Activated CD4-positive, alpha-beta T cell treated with anti-CD3 and anti-CD28 coated beads, Interleukin-2, amount 10 ng/mL, durations not matched to agents 7 days and 5 days (primary cell): ENCODE measurements at places on chromosomes 5 and 9.

- no peaks in the 10 kb centered on the region for H3K4me1 ChIP-seq
- DNase-seq, result no peak
- no peak overlapping the region for H3K4me3 ChIP-seq
- H3K27me3 ChIP-seq, result no peaks in the 10 kb centered on the region
These were observed 173.2 kb downstream of the SH3GL2 start for GRCh38 chr9:17752021-17752420.

DNA sequence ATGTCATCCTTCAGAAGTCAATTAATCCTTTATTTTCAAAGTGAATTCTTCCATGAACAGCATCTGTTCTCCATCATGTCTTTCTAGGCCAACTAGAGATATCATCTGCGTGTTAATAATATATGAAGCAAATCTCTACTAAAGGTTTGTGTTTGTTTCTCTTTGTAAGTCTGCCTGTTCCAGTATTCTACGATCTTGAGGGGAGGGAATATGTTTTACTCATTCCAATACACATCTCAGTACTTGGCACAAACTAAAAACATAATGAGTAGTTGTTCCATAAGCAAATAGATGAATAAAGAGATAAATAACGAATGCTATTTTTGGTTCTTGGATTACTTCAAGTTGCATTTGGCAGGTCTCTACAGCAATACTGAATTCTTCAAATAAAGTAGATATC is 470.7 kb upstream of the GRIN3A start:
- no peaks in the 10 kb centered on the region for H3K27me3 ChIP-seq
- no peaks in the 10 kb centered on the region for H3K36me3 ChIP-seq
- no peak overlapping the region for H3K27ac ChIP-seq

- no peak overlapping the region for H3K4me3 ChIP-seq
- H3K36me3 ChIP-seq, result peaks cover 7% of the 10 kb centered on the region
These were observed 4.0 kb downstream of the PCDHGC3 start for GRCh38 chr5:141479776-141480175.

GRCh38 chr5:12896086-12896485 is 991.8 kb upstream of the CTNND2 start:
- H3K36me3 ChIP-seq, result no peaks in the 10 kb centered on the region
- H3K4me1 ChIP-seq, result no peaks in the 10 kb centered on the region
- no peaks in the 10 kb centered on the region for H3K27me3 ChIP-seq
- no peak for DNase-seq

DNA sequence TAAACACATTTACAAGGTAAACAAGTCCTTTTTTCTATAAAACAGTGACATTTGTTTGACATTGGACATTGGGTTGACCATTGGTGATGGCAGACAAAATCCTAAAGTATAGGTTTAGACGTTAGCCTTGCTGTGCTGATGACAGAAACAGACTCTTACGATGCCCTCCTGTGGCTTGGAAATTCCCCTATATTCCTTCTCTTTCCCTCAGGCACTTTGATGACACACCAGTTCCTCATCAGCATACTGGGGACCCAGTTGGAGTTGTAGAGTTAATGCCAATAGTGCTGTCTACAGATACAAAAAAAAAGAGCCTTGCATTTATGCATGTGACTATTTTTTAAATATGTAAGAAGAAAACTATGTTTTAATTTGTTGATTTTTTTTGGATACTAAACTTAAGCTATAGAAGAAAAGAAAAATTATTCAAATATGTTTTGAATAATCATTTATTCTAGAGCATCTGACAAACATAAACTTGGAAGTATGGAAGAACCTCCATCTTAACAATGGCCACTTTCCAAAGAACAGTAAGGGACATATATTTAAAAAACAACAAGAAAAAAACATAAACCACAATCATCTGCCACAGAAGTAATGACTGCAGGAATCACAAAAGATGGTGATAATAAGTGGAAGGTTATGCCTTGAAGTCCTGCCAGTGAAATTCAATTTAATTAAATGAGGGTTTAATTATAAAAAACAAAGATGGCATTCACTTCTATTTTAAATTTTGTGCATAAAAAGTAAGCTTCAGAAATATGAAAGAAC is 75.6 kb upstream of the SNCAIP start:
- no peak overlapping the region for H3K4me3 ChIP-seq
- no peaks in the 10 kb centered on the region for H3K36me3 ChIP-seq
- no peak overlapping the region for H3K27ac ChIP-seq

GRCh38 chr5:32848681-32849080 is 137.6 kb downstream of the NPR3 start:
- no peaks in the 10 kb centered on the region for H3K4me1 ChIP-seq
- no peaks in the 10 kb centered on the region for H3K36me3 ChIP-seq
- no peaks in the 10 kb centered on the region for H3K27me3 ChIP-seq
- H3K4me3 ChIP-seq, result no peak overlapping the region
- no peak for DNase-seq
- no peak overlapping the region for H3K27ac ChIP-seq

- H3K4me3 ChIP-seq, result no peak overlapping the region
- H3K36me3 ChIP-seq, result no peaks in the 10 kb centered on the region
- no peaks in the 10 kb centered on the region for H3K27me3 ChIP-seq
- H3K27ac ChIP-seq, result no peak overlapping the region
- DNase-seq, result no peak
These were observed 48.2 kb downstream of the FRMD3 start for GRCh38 chr9:83489961-83490360.

DNA sequence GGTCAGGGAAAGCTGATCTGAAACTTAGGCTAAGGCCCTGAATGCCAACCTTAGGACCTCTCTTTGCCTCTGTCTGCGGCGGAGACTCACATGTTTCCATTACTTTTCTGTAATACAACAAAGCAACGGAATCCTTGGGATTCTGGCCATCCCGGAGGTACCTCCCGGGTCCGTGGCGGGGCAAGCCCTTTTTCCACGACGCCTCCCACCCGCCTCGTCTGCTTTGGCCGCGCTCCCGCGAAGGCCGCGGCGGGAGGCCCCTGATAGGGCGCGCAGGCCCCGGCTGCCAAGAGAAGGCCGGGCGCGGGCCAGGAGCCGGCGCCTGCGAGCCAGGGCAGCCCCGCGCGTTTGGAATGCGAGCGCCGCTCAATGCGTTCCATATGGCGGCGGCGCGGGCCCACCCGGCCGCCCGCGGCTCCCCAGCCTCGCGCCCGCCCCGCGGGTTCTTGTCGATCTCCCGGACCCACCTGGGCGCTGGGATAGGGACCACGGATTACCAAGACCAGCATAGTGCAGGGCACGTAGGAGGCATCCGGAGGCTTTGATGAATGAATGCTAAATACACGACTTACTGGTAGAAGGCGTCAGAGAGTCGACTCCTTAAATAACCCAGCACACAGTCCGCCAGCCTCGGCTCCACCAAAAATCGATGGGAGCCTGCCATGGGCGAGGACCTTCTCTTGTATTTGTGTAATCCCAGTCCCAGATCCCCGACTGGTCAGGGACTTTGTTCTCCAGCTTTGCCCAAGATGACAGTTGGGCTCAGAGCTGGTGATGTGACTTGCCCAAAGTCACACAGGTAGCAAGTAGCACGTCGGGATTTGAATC is 17.5 kb upstream of the PHF19 start:
- H3K4me3 ChIP-seq, result no peak overlapping the region

- H3K36me3 ChIP-seq, result peaks cover 39% of the 10 kb centered on the region
- no peak for DNase-seq
- no peaks in the 10 kb centered on the region for H3K4me1 ChIP-seq
- H3K27ac ChIP-seq, result no peak overlapping the region
These were observed 47.6 kb downstream of the ECPAS start for GRCh38 chr9:111436571-111436970.

DNA sequence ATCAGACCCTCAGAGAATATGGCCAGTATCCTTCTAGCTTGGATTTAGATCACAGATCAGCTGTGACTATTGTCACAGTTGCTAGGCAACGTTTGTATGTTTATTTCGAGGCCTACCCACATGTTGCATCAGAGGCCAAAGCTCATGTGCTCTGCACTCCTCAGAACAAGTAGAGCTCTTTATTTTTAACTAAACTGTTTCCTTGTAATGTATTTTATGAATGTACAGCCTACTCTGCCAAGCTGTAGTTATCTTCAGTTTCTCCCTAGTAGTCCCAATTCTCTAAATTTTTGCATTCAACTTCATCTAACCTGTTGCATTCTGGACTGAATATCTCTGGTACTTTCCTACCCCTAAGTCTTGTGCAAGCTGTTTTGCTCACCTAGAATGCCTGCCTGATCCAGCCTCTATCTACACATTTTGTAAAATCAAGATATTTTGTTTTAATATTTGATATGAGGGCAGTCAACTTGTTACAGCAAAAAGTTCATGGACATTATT is 52.8 kb downstream of the CAST start:
- peaks cover 32% of the 10 kb centered on the region for H3K4me1 ChIP-seq
- no peak overlapping the region for H3K27ac ChIP-seq
- DNase-seq, result peak; percentile 17
- no peaks in the 10 kb centered on the region for H3K27me3 ChIP-seq

- H3K4me1 ChIP-seq, result peaks cover 20% of the 10 kb centered on the region
- no peak for DNase-seq
- peaks cover 8% of the 10 kb centered on the region for H3K36me3 ChIP-seq
- peaks cover 68% of the 10 kb centered on the region for H3K27me3 ChIP-seq
- peak overlapping the region; percentile 25 for H3K27ac ChIP-seq
These were observed 2.8 kb downstream of the LHX2 start for GRCh38 chr9:124014211-124014955.

DNA sequence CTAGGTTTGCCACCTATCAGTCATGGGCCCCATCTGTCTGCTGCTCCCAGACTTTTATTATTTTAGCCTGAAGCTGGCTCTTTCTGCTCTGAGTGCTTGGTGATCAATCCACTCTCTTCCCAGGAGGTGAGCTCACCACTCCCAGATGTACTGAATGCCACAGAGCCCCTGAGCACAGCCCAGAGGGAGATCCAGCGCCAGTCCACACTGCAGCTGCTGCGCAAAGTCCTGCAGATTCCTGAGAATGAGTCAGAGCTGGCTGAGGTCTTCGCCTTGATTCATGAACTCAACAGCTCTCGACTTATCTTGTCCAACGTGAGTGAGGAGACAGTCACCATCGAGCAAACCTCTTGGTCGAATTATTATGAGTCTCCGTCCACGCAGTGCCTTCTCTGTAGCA is 36.0 kb downstream of the HMGXB3 start:
- H3K27me3 ChIP-seq, result no peaks in the 10 kb centered on the region
- no peak overlapping the region for H3K4me3 ChIP-seq
- no peak for DNase-seq
- peaks cover 65% of the 10 kb centered on the region for H3K36me3 ChIP-seq

DNA sequence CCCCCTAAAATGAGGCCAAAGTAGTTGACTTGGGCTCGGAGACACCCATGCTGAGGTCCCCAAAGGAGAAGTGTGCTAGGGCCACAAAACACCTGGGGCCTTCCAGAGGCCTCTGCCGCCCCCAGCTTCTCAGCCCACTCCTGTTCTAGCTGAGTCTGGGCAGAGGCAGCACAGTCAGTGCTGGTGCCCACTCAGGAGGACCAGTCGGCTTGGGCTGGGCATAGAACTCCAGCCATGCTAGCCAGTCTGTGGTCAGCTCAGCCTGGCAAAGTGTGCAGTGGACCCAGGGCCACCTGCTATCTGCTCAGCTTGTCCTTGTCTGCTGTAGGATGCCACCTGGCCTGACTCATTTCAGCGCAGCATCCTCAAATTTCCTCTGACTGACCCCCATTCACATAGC is 254.6 kb downstream of the FSTL4 start:
- no peak for DNase-seq
- no peaks in the 10 kb centered on the region for H3K4me1 ChIP-seq
- no peaks in the 10 kb centered on the region for H3K27me3 ChIP-seq
- no peaks in the 10 kb centered on the region for H3K36me3 ChIP-seq
- H3K4me3 ChIP-seq, result no peak overlapping the region

GRCh38 chr5:116315531-116315930 is 230.7 kb downstream of the COMMD10 start:
- no peak overlapping the region for H3K27ac ChIP-seq
- peaks cover 38% of the 10 kb centered on the region for H3K36me3 ChIP-seq
- H3K4me3 ChIP-seq, result no peak overlapping the region
- H3K4me1 ChIP-seq, result peaks cover 15% of the 10 kb centered on the region
- DNase-seq, result no peak

DNA sequence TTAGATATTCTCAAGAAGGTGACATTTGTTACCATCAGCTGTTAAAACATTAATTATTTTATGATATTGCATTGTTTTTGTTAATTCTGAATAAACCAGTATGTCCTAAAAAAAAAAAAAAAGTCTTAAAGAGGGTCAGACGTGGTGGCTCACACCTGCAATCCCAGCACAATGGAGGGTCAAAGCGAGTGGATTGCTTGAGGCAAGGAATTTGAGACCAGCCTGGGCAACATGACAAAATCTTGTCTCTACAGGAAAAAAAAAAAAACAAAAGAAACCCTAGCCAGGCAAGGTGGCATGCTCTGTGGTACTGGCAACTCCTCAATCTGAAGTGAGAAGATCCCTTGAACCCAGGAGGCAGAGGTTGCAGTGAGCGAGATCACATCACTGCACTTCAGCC is 46.8 kb downstream of the CYLC2 start:
- H3K4me1 ChIP-seq, result no peaks in the 10 kb centered on the region
- H3K27ac ChIP-seq, result no peak overlapping the region
- no peak overlapping the region for H3K4me3 ChIP-seq
- no peak for DNase-seq
- no peaks in the 10 kb centered on the region for H3K36me3 ChIP-seq
